Left ventricle myocardium superior (tissue), 1 donor: ENCODE measurements at places on chromosomes 6 and 20.

DNA sequence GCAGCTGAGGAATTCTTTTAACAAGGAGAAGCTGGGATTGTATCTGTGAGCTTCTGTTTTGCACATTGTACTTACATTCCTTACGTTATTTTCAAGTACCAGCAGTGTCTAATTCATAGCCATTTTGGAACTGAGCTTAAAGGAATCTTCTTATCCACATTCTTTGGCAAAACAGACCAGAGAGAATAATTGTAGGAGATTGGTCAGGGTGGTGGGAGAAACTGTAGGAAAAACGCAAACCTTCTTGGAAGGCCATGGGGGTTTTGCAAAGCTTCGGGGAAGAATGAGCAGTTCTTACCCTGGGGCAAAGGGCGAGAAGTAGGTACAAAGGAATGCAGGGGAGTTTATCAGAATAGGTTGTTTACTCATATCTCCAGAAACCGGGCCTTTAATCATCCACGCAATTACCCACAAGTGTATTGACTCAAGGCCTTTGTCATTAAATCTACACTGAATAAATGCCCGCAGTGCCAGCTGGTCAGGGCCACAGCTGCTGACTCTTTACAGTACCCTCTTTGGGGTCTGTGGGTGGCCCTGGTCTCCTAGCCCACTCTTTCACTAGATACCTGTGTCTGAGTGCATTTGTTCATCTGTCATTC is 39.6 kb upstream of the SPTLC3 start:
- no peak for DNase-seq

DNA sequence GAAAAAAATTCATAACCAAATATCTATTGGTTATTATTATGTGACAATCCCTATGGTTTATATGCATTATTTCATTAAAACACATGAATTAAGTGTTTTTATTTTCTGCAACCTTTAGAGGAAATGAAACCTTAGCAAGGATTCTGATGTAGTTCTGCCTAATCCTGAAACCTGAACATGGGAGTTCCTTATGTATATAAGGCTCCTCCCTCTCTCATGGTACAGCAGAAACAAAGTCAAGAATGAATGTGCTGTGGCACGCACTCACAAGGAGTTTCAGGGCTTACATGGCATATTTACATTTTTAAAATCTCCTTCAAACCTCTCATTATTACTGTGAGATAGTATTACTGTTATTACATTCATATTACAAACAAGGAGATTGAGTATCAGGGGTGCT is 426.4 kb upstream of the CITED2 start:
- no peak for DNase-seq

DNA sequence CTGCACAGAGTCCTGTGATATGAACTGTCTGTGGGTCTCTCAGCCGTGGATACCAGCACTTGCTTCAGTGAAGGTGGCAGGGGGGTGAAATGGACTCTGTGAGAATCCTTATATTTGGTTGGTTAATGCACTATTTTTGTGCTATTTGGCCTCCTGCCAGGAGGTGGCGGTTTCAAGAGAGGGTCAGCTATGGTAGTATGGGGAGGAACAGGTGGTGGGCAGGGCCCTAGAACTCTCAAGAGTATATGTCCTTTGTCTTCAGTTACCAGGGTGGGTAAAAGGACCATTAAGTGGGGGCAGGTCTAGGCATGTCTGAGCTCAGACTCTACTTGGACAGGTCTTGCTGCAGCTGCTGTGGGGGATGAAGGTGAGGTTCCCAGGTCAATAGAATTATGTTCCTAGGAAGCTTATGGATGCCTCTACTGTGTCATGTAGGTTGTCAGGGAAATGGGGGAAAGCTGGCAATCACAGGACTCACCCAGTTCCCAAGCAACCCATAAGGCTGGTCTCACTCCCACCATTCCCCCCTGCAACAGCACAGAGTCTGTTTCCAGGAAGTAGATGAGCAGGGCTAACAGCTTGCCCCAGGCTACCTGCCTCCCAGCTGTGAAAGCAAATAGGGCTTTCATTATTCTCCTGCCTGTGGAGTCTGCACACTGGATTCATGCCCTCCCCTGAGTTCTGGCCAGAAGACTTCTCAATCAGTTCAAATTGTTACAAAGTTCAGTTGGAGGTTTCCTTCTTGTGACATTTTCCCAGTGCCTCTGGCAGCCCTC is 56.8 kb upstream of the PHIP start:
- no peak for DNase-seq

GRCh38 chr6:106315765-106316374 is 9.7 kb downstream of the ATG5 start:
- no peak for DNase-seq

- DNase-seq, result no peak
Measured at GRCh38 chr20:14413835-14414234, 76.4 kb upstream of the FLRT3 start.

DNA sequence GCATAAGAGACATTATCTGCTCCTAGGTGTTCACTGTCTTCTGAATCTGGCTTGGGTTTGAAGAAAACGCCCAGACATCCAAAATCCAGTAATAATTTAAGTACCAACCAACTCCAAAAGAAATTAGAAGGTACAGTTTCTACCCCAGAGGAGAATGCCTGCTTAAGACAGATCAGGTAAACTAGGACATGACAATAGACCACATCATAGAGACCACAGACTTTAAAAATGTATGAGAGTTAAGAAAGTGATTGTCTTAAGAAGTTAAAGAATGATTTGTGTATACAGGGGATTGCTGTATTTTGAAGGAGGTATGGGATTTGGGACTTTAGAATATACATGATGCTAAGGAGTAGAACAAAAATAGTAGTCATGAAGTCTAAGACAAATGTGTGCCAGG is 120.8 kb upstream of the EDN1 start:
- DNase-seq, result no peak

- DNase-seq, result no peak
Measured at GRCh38 chr6:91376686-91377085, 789.8 kb upstream of the MAP3K7 start.

GRCh38 chr20:49562311-49563014 is 5.5 kb downstream of the PTGIS start:
- DNase-seq, result peak; percentile 84
